ENCODE measurements at places on chromosomes 2 and 18.

DNA sequence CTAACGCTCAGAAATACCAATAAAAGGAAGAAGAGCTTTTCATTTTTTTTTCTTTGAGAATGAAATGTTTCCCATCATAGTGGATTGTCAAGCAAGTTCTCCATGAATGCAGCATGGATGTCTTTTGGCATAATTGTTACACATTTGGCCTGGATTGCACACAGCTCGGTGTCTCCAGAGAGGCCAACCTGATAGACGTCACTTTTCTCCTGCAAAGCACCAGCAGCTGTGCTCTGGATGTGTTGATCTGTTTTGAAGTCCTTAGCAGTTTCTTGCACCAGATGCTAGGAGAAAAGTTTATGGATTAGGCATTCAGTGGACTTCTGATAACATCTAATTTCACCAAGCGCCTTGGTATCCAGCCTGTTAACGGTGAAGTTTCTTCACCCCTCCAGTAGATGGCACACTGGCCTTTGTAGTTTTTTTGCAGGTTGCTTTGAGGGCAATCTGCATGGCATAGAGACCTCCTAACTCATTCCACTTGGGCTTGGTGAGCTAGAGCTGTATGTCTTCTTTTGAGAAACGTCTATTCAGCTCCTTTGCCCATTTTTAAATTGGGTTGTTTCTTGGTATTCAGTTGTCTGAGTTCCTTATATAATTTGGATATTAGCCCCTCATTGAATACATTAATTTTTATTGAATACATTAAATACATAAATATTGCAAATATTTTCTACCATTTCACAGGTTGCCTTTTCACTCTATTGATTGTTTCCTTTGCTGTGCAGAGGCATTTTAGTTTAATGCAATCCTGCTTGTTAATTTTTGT is 59.7 kb downstream of the PTH2R start:
- peak; percentile 34 for DNase-seq

DNA sequence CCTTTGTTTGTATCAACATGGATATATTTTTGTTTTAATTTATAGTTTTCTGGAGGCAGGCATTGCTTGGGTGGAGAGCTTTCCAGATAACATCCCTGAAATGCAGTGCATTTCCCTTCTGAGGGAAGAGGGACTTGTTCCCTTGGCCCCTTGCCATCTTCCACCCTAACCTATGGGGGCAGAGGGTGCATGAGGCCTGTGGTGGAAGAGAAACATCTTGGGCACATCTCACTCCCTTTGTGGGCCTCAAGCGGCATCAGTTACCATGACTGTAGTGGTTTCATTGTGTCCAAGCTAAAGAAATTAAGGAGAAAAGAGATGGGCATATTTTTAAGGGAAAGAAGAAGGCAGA is 5.3 kb upstream of the RPL37A start:
- no peak for DNase-seq

DNA sequence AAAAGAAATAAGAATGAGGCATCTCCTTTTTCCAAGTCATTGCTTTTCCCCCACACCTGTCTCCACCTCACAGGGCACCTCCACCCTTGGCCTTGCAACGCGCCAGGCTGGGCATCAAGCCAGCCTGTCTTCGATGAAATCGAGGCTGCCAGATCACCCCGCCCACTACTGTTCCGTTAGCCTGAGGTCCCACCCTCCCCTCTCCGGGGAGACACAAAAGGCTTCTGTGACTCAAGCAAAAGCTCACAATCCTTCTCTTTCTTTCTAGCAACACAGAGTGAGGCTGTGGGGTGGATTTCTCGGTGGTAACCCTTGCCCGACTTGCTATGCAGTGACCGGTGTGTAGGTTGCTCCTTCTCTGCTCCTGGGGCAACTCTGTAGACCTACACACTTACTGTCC is 9.9 kb downstream of the TNP1 start:
- no peak for DNase-seq

GRCh38 chr2:61689568-61689967 is 151.4 kb upstream of the XPO1 start:
- DNase-seq = no peak

DNA sequence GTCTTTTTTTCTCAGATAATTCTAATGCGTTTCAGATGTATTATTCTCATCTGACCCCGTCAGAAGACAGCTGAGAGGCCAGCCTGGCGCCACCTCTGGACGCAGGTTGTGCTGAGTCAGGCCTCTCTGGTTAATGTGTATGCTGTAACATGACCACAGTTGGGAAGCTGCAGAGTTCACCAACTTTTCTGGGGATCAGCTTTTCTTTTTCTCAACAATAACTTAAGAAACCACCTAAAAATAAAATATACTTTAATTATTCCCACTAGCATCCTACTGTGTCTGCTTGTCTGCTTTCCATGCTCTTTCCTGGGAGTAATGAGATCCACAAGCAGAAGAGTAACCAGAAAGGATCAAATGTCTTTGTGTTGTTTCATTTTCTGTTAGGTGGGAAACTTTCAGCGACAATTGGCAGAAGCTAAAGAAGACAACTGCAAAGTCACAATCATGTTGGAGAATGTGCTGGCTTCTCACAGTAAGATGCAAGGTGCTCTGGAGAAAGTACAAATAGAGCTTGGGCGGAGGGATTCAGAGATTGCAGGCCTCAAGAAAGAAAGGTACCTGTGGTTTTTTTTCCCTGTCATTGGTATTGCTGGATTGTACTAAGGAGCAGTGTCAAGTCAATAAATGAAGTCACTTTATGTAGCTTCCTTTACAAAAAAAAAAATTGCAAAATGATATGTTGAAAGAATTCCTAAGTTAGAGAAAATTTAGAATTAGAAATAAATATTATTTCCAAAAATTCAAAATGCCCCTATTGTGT is 79.8 kb downstream of the CCDC150 start:
- no peak for DNase-seq

DNA sequence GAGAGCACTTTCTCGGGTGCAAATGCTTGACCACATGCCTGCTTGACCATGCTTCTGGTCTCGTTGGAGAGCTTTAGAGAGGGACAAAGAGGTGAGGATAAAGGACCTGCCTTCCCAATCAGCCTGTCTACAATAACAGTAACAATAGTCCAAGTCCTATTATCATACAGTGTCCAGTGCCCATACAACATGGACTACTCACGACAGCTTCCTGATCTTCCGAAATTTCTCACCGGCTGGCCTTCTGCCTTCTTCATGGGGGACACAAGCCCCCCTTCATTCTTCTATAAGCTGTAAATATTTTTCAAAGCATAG is 329.0 kb downstream of the PAX3 start:
- no peak for DNase-seq

DNA sequence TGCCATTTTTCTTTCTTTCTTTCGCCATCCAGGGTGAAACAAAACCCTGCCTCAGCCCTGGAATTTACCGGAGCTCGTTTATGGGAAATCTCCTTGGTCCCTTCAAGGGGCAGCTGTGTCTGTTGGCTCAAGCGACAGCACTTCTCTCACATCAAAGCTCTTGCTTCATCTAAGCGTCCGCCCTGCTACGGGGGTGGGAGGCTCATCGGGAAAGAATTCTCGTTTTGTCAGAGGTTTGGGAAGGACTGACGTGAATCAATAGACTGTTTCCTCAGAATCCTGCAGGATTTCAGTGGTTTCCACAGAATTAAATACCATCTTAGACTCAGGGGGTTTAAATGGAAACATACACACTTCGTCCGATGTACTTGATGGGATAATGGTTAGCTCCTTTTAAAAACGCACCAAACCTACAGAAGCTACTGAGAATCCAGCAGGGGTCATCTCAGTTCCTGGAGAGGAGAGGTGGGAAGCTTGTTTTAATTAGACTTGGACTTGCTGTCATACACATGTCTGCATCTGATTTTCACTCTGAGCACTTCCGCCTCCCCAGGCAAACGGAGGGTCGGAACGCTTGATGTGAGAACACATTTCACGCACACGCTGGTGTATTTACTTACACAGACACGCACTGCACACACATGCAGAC is 91.6 kb downstream of the ASB1 start:
- DNase-seq = no peak

GRCh38 chr2:64649013-64649484 is 4.7 kb downstream of the SERTAD2 start:
- DNase-seq = no peak

DNA sequence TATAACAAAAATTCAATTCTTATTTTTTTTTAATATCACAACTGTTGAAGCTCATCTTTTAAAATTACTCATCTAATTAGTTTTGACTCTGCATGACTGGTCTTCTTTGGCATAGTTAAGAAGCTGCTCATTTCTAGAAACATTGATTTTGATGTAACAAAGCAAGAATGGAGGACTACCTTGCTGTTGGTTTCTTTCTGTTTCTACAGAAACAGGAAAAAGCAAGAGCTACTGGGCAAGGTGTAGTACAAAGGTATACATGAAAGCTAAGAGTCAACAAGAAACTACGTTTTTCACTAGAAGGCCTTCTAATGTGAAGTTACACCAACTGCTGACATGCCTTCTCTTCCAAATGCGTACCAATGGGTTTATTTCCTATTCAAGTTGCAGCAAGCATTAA is 90.6 kb upstream of the SYT4 start:
- DNase-seq = no peak

DNA sequence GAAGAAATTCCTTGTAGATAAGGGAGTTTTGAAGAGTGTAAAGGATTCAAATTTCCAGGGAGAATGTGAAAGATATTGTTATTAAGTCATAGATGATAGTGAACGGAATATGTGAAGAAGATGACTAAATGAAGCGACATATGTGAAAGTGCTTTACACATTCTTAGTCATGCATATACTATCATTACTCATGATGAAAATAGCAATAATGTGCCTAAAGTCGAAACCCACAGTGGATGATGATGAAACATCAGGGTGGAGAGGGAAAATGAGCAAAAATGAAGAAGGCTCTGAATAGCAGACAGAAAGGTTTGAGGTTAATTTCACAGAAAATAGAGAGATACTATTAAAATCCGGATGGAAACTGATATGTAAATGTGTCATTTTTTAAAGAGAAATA is 1237.1 kb downstream of the LRP1B start:
- no peak for DNase-seq

DNA sequence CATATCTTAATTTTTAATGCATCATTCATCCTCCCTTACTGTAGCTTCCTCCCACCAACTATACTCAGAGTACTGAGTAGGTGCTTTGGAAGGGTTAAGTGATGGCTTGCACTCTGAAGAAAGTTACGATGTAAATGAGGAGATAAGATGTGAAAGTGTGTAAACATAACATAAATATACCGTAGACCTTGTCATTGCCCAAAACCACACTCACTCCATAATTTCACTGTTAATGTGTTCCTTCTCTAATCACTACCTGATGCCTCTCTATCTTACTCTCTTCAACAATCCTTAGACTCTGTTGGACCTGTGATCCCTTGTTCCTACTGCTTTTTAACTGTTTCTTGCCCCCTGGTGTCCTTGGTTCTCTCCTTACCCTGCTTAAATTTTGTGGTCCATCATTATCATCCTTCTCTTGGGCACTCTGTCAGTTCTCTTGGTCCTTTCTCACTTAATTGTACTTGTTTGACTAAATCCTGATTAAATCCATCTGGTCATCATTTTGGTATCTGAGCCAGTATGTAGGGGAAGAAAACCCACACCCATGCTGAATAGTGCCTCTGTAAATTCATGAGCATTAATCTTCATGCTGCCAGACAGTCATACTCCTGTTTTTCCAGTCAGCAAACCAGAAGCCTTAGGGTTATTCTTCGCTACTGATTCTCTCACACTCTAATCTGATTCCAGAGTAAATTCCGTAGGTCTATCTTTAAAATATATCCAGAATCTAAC is 45.0 kb downstream of the PMS1 start:
- DNase-seq = no peak

DNA sequence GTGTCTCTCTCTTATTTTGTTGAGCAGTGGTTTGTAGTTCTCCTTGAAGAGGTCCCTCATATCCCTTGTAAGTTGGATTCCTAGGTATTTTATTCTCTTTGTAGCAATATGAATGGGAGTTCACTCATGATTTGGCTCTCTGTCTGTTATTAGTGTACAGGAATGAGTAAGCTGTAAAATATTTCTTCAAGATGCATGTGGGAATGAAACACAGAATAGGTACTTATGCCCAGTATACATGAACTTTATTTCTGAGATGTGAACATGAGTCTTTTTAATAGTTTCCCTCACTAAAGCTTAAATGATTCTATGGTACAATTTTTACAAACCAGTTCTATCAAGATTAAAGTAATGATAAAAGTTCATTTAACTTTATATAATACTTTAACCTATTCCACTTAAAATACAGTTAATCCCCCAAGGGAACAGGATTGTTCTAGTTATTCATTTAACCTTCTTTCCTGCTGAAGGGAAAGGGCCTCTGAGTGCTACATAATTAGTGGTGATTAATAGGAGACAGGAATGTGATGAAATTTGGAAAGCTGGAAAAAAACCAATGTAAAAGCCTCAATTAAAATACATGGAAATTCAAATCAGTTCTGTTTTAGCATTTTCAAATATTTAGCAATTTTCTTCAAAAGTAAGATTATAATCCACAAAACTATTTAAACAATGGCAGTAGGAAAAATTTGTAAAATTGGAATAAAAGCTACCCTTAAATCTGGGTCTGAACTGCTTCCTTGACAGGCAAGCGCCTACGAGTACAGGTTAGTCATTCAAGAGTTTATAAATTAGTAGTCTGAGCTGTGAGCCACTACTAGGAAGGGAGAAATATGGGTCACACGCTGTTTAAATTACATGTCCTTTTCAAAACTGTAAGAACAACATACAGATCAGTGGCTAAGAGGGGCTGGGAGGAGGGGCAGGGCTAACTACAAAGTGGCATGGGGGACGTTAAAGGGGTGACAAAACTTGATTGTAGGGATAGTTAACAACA is 28.9 kb downstream of the SPIRE1 start:
- DNase-seq = no peak

DNA sequence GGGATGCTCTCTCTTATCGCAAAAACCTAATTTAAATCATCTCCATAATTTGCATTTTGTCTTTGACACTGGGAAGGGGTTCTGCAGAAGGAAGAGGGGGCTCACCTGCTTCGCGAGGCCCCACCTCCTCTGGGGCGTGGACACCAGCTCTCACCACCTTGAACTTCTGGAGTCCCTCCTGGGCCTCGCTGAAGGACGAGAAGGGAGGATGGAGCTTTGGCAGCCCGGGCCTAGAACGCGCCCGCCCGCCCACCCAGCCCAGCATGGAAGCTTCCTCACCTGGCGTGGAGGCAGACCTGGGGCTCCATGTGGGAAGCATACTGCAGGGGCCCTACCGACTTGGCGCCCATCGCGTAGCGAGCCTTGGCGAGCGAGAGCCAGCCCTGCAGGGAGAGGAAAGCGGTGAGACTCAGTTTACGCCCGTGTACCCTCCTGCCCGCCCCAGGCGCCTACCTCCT is 1.1 kb upstream of the IMP4 start:
- no peak for DNase-seq

DNA sequence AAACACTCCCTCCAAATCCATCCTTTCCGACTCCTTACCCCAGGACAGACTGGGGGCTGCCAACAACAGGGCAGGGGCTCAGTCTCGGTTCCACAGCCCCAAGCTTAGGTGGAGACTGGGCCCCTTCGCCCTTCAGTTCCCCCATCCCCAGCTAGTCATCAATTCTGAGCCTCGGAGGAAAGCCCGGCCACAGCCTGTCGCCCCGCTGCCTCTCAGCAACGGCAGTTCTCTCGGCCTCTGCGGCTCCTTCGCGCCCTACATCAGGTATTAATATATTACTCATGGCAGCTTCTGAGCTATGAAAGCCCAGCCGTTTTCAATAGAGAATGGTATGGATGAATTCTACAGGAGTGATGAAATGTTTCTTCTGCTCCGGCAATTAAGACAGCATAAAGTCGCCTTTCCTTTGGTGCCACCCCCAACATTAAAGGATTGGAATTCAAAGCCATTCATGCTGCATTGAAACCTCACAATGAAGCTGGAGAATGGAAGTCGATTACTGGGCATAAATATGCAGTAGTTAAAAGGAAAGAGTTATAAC is 2.8 kb downstream of the HDAC4 start:
- no peak for DNase-seq

Measured in NCI-H446 treated with DMSO at 0.1 percent for 48 hours (cell line).